Activated CD4-positive, alpha-beta T cell treated with anti-CD3 and anti-CD28 coated beads, Interleukin-2, amount 50 U/mL, for 48 hours (primary cell): ENCODE measurements at places on chromosomes 7 and 10.
A peak's percentile ranks its signal among the peaks of the same experiment; 100 is the strongest.

- DNase-seq = no peak
Measured at GRCh38 chr10:30294476-30295240, 54.4 kb downstream of the MTPAP start.

- DNase-seq = no peak
Measured at GRCh38 chr10:94591461-94592205, 46.0 kb downstream of the HELLS start.

DNA sequence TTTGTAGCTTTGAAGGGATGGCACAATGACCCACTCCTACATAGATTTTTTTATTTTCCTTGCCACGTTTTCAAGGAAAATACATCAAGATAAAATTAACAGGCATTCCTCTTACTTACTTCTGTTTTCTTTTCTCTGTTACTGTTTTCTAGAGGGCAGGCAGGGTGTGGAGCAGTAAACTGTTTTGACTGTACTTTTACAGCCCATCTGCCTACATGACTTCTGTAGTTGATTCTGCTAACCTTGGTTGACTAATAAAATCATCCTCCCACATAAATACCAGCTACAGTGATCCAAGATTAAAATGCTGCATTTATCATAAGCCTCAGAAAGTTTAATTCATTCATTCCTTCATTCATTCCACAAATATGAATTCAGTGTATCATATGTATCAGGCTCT lies 158.5 kb downstream of the TRIL start:
- no peak for DNase-seq

DNA sequence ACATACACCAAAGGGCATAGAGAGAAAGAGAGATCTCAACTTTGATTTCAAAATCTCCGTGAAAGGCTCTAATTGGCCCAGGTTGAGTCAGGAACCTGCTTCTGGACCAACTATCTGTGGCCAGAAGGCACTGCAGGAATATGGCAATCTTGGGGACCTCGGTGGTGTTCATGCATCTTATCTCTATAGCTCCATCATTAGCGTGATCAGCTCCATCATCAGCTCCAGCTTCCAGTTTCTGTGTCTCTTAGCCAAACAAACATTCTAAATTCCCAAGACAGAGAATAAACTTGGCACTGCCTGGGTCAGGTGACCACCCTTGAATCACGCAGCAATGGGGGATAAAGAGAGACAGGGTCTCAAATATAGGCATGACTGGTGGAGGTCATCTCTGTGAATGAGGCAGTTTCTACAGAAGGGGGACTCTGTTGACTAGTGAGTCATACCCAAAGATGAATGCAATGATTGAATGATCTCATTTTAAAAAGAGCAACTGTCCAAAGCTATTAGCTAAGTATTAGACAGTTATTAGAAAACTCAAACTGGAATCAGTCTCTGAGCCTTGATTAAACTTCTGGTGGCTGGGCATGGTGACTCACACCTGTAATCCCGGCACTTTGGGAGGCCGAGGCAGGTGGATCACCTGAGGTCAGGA lies 5.4 kb upstream of the NRF1 start:
- DNase-seq = no peak

DNA sequence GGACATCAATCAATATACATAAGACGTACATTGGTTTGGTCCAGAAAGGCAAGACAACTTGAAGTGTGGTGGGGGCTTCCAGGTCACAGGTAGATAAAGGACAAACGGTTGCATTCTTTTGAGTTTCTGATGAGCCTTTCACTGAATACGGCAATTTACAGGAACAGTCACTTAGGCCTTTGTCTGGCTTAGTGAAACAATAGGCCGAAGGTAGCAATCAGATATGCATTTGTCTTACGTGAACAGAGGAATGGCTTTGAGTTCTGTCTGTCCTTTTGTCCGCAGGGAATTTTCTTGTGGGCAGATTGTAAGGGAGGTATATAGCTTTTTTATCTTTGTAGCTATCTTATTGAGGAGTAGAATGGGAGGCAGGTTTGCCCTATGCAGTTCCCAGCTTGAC lies 10.8 kb upstream of the STN1 start:
- no peak for DNase-seq

DNA sequence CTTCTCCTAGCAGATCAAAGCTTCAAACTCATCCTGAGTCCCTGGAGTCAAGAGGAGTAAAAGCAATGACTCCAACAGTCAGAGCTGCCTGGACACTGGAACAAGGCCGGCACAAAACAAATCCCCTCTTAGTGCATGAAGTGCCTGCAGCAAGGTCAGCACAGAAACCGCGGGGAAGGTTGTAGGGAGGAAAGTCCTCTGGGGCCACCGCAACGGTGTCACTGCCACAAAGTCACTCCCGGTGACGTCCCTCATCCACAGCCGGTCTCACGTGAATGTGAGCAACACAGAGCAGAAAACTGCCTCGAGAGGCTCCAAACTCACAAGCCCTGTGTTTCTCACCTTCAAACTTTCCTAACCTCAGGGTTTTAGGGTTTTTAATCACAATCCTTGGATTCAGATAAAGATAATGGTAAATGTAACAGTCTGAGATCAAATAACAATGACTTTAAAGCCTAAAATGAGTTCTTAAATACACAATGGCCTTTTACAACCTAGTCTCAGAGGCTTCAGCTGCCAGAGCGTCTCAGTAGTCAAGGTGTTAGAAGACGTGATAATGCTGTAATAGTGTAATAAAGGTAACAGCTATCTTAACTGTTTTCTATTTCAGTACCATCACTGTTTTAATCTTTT lies 274.3 kb downstream of the ZMYND11 start:
- no peak for DNase-seq

DNA sequence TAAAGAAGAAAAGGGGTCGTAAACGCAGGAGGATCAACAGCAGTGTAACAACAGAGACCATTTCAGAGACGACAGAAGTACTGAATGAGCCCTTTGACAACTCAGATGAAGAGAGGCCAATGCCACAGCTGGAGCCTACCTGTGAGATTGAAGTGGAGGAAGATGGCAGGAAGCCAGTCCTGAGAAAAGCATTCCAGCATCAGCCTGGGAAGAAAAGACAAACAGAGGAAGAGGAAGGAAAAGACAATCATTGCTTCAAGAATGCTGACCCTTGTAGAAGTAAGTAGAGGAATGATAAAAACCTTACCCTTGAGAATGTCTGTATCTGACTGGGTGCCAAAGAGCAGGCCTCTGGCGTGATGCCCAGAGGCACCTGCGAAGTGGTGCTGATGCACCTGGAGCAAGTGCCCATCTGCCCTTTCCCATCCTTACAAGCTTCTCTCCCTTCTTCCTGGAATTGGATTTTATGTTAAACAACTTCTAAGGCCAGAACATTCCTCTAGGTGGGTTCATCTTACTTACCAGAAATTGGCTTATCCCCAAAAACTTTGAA lies 86.4 kb upstream of the SAMD8 start:
- no peak for DNase-seq

DNA sequence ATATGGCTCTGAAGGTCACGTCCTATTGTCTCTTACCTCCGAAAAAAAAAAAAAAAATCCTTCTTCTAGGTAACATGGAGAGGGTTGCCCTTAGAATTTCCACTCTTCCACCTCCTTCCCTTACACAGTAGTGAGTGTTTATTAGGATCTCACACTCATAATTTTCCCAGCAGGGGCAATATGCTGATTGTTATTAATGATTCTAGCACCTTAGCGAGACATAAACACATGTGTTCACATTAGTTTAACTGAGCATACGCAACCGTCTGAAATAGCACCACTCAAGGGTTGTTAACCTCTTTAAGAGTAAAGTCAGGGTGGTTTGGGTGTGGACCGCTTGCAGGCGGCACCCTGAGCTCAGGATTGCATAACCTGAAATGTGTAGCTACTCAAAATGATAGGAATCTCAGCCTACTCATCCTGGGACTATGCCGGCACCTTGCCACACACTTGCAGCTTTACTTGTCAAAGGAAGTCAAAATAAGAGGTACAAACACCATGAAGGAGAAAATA lies 52.2 kb downstream of the CPEB3 start:
- no peak for DNase-seq

DNA sequence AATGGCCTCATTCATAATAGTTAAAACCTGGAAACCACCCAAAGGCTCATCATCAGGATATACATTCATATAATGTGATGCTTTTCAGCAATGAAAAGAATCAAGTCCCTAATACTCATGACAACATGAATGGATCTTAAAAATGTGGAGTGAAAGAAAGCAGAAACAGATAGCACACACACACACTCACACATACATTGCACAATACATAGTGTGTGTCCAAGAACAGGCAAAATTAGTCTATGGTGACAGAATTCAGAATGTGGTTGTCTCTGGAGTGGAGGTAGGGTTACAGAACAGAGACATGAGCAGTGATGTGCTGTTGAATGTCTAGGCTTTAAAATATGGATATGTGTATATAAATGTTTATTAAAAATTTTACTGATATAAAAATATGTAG lies 419.9 kb upstream of the PCDH15 start:
- no peak for DNase-seq

GRCh38 chr10:34962866-34963265 lies 127.3 kb downstream of the CUL2 start:
- DNase-seq = no peak

DNA sequence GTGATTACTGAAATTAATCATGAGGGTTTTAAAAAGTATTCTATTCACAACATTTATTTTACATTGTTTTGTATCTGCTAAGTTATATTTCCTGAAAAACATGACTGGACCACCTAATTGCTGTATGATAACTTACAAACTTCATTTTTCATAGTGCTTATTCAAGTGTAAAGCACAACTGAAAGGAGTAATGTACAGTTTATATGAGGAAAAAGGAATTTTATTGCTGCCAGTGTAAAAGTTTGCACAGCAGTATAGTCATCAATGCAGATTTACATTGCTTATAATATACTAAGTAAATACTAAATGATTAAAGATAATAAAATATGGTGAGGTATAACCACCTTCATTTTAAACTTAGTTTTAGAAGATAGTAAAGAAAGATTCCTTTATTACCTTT lies 4.0 kb downstream of the PTEN start:
- no peak for DNase-seq

GRCh38 chr10:46528675-46529615 lies 27.5 kb downstream of the GPRIN2 start:
- no peak for DNase-seq

DNA sequence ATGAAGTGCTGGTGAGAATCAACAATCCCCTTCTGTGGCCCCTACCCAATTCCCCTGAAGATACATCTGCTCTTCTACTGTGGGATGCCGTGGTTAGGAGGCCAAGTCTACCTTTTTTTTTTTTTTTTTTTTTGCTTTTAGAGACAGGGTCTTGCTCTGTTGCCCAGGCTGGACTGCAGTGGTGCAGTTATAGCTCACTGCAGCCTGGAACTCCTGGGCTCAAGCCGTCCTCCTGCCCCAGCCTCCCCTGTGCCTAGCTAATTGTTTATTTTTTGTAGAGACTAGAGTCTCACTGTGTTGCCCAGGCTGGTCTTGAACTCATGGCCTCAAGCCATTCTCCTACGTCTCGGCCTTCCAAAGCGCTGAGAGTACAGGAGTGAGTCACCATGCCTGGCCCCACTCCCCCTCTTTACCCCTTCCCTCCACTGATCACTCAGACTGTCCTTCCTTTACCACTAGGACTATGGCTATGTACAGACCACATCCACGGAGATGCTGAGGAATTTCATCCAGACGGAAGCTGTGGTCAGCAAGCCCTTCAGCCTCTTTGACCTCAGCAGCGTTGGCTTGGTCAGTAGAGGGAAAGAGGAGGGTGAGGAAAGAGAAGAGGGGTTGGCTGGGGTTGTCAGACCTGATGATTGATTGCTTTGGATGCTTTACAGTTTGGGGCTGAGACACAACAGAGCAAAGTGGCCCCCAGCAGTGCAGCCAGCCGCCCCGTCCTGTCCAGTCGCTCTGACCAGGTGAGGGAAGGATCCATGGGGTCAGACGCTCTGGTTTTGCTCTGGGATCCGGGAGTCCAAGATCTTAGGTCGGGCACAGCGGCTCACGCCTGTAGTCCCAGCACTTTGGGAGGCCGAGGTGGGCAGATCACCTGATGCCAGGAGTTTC lies 1.8 kb downstream of the AP4M1 start:
- no peak for DNase-seq

GRCh38 chr10:94286901-94287300 lies 75.8 kb downstream of the NOC3L start:
- no peak for DNase-seq

DNA sequence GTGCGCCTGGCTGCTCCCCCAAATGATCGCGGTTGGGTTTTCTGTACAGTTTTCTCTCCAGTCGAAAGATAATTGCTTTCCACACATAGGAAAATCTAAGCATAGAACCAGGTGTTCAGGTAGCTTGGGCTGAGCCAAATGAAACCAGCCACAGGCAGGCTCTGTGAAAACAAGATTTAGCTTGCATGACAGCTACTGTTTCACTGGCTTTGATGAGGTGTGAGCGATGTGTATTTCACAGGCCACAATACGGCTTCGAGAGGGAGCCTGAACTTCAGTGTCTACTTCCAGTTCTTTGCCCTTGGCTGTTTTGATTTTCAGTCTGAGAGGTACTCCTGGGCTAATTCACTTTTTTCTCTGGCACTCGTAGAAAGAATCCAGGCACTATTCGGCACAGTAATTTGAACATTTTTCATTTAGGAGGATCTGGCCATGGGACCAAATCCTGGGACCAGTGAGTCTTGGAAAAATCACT lies 110.5 kb downstream of the JCAD start:
- DNase-seq = peak; percentile 1

DNA sequence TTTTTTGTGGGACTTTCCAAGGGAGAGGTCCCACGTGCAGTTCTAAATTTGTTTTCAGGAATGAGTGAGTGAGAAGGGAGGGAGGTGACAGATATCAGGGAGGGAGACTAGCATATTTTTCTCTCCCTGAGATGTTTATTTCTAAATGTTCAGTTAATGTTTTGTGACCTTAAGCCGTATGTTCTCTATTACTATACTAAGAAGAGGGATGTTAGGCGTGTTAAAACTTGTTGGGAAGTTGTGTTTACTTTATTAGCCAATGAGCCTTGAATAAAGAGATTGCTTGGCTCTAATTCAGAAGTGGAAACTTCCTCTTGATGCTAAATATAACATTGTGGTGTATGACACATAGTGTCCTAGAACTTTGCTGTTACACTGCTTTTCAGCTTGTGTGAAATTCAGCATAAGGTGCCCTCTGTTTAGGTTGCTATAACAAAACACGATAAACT lies 37.3 kb downstream of the DNAH11 start:
- no peak for DNase-seq

- DNase-seq = peak; percentile 16
Measured at GRCh38 chr7:3722396-3722922, 421.4 kb downstream of the SDK1 start.

- DNase-seq = no peak
Measured at GRCh38 chr10:72503694-72504438, 122.0 kb downstream of the MICU1 start.

- no peak for DNase-seq
Measured at GRCh38 chr10:33760056-33760943, 425.8 kb upstream of the NRP1 start.

DNA sequence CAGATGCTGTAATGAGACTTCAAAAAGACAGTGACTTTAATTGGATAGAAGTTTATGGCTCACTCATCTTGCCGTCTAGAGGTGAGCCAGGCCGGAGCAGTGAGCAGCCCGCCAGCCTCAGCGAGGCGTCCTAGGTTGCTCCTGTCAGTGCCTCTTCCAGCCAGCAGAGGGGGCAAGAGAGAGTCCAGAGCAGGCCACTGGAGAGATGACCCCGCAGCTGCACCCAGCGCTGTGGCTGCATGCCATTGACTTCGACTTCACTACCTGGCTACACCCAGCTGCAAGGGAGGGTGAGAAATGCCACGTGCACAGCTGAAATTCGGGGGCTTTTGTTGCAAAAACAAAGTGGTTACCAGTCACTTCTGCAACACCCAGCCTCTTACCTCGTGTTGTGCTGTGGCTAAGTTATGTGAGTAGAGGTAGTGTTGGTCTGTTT lies 26.5 kb downstream of the NUB1 start:
- peak; percentile 85 for DNase-seq
